ENCODE measurements at places on chromosomes 5 and 9.

GRCh38 chr5:156121882-156122281 is 205.1 kb upstream of the SGCD start:
- DNase-seq, result no peak

DNA sequence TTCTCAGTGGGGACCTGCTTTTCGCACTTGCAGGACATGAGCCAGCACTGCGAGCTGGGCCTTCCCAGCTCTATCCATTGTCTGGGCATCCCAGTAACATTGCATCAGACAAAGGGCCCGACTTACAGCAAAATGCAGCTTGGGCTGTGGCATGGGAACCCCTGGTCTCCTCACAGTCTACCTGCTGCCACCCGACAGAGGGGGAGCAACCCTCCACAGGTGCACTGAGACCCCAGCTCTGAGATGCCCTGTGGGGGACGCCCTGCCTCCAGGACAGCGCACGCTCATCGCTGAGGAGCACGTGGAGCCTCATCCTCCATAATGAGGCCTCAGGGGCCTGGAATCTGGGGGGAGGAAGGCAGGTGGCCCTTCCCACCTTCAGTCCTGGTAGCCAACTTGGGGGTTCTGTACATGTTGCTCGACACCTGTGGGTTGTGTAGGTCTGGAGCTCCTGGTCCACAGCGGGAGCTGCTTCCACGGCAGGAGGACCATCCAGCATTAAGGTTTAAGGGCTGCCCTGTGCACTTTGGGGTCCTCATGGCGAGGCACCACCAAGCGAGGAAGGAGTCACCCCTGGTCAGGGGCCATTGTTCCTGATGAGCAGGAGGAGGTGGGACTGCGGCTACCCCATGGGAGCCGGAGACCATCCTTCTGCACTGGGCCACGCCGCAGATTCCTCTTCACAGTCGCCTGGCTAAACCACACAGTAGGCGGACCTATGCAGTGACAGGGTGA is 376.5 kb upstream of the IRX1 start:
- DNase-seq, result no peak

DNA sequence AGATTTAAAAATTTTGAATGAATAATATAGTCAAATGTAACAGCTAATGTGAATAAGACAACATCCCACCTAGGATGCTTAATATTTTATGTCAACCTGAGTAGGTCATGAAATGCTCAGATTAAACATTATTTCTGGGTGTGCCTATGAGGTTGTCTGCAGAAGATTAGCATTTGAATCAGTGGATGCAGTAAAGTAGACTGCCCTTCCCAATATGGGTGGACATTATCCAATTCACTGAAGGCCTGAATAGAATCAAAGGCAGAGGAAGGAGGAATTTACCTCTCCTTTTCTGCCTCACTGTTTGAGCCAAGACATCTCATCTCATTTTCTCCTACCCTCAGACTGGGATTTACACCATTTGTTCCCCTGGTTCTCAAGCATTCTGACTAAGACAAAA is 1582.3 kb downstream of the EFNA5 start:
- no peak for DNase-seq

GRCh38 chr5:83488271-83488670 is 16.7 kb downstream of the VCAN start:
- no peak for DNase-seq

DNA sequence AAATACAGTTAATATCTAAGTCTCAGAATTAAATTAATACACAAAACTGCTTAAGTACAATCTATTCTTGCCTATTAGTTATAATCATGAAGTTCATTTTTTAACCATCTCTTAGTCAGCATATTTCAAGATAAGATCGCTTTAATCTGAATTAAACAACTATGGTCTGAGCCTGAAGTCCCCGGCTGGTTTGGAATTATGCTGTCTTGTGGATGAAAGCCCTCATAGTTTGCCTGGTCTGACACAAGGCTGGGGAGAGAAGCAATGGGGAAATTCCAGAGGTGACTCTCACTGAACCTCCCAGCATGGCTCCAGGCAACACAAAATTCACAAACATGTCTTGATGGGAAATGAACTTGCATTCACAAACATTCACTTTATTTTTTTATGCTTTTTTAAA is 28.0 kb upstream of the GRAMD2B start:
- no peak for DNase-seq

DNA sequence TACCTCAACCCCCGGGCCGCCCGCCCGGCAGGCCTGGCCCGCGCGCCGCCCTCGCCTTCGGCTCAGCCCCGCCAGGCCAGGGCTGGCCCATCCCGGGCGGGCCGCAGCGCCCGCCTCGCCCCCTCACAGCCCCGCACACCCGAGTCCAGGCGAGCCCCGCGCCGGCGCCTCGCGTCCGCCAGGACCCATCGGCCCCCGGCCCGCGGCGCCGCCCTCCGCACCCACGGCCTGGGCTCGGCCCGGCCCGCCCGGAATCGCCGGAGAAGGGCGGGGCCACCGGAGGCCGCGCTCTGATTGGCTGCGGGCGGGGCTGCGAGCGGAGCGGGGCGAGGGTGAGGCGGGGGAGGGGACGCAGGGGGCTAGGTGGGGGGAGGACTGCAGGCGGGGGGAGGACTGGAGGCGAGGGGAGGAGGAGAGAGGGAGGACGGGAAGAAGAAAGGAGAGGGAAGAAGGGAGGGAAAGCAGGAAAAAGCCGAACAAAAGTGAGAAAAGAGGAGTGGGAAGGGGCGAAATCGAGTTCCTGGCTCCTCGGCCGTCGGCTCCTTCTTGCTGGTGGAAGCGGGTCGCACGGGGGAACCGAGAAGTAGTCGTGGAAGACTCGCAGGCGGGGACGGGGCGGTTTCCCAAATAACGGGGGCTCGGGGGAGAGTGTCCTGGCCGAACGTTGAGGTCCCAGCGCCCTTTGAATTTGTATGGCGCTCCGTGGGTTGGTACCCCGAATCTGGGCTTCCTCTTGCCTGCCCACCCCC is 472 bp upstream of the UBTD2 start:
- peak; percentile 65 for DNase-seq

DNA sequence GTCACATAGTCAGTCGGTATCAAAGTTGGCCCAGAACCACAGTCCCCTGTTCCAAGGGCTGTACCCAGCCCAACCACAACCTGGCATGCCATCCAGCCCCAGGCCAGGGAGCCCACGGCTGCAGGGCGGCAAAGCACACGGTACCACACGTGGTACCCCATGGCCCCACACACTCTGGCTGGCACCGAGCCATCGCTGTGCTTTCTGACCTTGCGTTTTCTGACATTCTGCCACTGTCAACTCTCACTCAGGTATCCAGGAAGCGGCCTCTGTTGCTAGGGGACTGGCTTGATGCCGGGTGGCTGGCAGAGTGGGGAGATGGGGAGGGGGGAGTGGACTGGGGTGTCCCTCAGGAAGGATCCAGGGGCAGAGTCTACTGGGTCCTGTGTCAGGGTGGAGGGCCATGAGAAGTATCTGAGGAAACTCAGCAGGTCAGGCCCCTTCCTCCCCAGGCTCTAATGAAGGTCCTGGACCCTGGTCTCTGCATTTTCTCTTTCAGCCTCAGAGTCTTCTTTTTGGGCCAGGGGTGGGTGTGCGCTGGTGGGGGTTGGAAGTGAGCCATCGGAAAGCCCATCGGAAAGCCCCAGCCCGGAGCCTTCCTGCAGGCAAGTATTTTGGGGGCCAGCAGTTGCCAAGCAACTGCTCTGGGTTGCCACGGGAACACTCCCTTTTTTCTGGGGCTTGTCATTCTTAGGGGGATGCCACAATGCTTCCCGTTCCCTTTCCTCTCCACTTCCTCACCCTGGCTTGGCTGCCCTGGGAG is 21.0 kb upstream of the RALGDS start:
- no peak for DNase-seq

DNA sequence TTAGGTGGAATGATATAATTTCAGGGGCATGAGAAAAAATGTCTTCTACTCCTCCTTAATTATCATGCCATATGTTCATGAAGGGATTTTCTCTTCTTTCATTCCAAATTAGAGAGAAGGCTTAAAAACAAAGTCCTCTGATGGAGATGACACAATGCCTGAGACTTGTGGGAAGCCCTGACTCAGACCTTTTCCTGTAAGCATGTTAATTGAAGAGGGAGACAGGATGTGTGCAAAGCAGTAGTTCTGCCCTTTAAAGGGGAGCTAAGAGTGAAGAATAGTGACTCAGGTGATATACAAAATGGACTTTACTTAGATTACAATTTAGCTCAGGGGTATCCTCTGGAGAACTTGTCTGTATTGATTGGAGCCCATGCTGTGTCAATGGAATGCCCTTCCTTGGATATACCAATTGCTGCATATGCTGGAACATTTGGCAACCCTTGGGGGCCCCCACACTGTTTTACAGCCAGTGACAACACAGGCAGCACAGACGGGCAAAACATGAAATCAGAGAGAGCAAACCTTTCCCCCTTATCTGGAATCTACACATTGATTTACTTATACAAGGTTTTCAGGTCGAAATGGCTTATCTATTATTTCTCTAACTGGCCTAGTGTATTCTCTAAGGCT is 81.3 kb downstream of the IZUMO3 start:
- no peak for DNase-seq

DNA sequence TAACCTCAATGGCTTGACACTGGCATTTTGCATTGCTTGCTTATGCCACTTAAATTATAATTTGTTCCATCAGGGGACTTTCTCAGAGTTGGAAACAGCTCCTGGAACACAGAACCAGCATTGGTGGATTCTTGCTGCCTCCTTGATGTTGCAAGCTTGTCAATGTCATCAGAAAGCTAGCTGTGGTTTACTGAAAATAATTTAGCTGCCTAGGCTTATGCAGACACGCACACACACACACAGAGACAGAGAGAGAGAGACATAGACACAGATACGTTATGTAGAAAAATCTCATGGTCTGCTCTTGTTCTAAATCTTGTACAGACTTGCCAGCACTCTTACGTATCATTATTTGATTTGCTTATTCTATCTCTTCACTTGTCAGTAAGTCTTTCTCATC is 78.0 kb downstream of the HMHB1 start:
- DNase-seq, result no peak

- no peak for DNase-seq
These were observed 78.3 kb downstream of the COL27A1 start for GRCh38 chr9:114233491-114234185.

DNA sequence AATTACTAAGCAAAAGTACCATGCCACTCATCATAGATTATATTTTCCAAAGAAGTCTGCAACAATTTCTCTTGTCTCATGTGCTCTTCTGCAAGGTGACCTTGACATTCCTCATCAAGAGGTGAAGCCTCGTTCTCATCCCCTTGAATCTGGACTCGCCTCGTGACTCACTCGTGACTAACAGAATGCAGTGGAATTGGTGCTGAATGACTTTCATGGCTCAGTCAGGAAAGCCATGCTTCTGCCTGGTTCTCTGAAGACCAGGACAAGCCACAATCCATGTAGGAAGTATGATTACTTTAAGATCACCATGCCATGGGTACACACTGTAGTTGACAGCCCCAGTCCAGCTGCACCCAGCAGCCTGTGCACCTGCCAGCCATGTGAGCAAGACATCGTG is 335.8 kb downstream of the GADD45G start:
- no peak for DNase-seq

DNA sequence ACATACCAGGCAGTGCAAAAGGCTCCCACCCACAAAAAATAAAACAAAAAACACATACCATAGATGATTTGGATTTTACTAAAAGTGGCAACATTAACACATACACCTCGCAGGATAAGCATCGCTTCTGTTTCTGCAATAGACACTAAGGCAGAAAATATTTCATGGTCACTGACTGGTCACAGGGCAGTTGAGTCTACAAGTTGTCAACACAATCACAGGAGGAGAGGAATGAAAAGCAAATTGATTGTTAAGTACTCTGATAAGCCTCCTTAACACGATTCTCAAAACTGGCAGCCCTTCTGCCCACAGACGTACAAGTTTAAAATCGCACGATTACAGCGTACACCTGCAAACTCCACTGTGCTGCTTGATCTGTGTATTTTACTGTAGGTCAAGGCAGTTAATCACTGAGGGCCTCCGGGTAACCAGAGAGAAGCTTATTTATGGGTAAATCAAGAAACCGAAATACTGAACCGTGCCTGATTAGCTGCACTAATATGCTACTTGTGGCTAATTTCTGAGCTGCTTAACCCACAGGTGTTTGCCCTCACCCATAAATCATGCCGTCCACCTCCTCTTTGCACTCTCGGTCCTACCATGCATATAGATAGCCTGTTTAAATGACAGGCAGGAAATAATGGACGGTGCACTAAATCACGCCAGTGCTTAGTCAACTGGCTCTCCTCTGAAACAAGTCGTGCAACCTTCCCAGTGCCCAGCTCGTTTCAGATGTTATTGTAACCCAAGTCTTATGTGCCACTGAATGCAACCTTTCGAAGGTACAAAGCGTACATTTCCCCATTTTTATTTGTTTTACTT is 659.4 kb upstream of the ADAMTS16 start:
- DNase-seq, result no peak

- DNase-seq, result no peak
These were observed 65.2 kb upstream of the ADRA1B start for GRCh38 chr5:159851053-159851452.
